B cell (primary cell): ENCODE measurements at places on chromosomes 11 and 22.
A peak's percentile ranks its signal among the peaks of the same experiment; 100 is the strongest.

DNA sequence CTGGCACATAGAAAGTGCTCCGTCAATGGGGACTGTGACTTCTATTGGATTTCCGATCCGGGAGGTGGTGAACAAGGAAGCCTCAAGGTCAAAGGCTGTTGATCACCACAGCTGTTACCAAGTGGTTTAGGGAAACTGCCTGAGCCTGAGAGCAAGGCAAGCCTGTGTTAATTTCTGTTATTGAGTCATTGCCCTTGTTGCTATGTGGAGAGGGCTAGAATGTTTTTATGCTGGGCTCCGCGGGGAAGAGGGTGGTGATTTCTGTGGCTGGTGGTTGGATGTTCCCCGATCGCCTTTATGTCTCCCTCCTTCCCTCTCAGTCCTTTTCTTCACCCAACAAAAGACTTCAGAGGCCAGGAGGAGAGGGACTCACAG, 108.5 kb upstream of the ALX4 start:
- no peak for DNase-seq

DNA sequence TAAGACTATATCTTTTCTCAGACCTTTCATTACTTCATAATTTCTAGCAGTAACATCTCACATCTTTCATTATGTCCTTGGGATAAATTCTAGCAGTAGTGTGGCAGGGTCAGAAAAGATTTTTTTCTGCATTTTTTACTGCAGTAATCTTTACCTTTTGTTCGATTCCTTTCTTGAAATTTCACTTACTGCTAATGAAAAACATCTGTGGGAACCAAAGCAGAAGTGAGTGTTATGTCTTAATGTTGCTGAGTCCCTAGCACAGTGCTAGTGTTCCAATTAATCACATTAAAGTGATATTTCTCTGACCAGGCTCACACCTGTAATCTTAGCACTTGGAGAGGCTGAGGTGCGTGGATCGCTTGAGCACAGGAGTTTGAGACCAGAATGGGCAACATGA, 123.6 kb downstream of the EHF start:
- DNase-seq = no peak

GRCh38 chr11:44277196-44278090, 32.5 kb downstream of the ALX4 start:
- DNase-seq = no peak

- DNase-seq = peak; percentile 8
Observed at GRCh38 chr11:7251836-7252682, at the start of gene SYT9. SYT9 (plus strand) TSS chr11:7251904; CDS start chr11:7252187, 283 bp downstream.

DNA sequence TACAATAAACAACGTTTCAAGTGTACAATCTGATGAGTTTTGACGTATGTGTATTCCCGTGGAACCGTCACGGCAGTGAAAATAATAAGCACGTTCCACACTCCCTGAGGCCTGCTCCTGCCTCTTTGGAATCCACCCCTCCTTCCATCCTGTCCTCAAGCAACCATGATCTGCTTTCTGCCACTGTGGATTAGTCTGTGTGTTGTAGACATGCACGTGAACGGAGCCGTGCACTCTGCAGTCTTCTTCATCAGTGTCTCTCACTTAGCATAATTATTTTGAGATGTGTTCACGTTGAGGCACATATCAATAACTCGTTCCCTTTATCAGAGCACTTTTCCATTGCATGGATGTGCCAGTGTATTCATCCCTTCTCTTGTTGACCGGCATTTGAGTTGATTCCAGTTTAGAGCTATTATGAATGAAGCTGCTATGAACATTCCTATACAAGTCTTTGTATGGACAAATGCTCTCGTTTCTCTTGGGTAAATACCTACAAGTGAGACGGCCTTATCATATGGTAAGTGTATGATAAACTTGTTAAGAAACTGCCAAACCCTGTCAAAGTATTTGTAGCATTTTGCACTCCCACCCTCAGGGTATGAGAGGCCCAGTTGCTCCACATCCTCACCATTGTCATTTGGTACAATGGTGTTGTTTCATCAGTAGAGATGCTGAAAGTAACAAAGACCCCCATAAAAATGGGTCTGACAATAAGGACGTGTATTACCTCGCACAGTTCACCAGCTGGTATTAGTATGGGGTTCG, 102.8 kb upstream of the CRYBB3 start:
- no peak for DNase-seq

DNA sequence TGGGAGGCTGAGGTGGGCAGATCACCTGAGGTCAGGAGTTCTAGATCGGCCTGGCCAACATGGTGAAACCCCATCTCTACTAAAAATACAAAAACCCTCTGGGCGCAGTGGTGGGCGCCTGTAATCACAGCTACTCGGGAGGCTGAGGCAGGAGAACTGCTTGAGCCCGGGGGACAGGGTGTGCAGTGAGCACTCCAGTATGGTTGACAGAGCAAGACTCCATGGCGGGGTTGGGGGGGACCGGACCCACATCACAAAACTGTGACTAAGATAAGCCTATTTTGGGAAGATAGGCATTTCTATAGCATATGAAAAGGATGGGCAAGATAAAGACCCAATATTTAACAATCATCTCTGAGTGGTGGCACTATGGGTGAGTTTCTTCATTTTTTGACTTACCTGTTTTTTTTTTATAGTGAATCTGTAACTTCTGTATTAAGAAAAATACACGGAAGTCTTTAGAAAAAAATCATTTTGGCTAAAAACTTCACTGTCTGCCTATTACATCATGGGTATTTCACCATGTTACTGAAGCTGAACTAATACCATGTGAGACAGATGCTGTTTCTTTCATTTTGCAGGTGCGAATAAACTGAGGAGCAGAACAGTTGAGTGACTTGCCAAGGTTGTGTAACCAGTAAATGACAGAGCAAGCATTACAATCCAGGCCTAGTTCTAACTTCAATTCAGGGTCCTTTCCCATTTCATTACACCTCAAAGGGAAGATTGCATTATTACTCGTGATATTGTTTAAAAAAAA, 2.5 kb downstream of the CELF1 start:
- DNase-seq = peak; percentile 40
